ENCODE measurements at places on chromosomes 4 and X.

- no peak overlapping the region for H3K27ac ChIP-seq
- no peak overlapping the region for H3K4me3 ChIP-seq
- no peaks in the 10 kb centered on the region for H3K36me3 ChIP-seq
These were observed 3.6 kb downstream of the TLR1 start for GRCh38 chr4:38800961-38801450.

DNA sequence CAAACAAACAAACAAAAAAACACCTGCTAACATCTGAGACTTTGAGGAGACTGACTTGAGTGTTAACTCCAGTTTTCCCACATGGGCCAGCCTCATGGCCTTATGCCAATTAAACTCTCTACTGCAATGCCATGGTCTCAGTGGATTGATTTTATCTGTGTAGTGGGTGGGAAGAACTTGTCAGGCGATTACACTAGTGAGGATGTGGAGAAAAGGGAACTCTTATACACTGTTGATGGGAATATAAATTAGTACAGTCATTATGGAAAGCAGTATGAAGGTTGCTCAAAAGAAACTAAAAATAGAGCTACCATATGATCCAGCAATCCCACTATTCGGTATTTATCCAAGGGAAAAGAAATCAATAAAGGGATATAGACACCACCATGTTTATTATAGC lies 12.8 kb upstream of the XIAP start:
- no peaks in the 10 kb centered on the region for H3K27me3 ChIP-seq
- no peaks in the 10 kb centered on the region for H3K36me3 ChIP-seq
- no peak overlapping the region for H3K27ac ChIP-seq
- no peak overlapping the region for H3K4me3 ChIP-seq

DNA sequence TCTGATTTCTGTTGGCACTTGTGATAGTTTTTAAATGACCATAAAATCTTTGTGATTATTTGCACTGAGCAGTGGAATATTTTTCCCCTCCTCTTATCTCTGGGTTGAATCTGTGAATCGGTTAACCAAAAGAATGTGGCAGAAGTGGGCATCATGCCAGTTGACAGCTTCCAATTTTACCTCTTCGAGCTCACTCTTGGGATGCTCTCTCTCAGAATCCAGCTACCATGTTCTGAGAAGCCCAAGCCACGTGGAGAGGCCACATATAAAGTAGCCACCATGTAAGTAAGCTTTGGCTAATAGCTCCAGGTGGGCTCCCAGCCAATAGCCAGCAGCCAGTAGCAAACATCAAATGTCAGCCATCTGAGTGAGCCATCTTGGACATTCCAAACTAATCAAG lies 12.9 kb upstream of the WDR19 start:
- no peak overlapping the region for H3K4me3 ChIP-seq
- no peak overlapping the region for H3K27ac ChIP-seq
- H3K36me3 ChIP-seq = no peaks in the 10 kb centered on the region
- H3K27me3 ChIP-seq = no peaks in the 10 kb centered on the region
- DNase-seq = no peak

DNA sequence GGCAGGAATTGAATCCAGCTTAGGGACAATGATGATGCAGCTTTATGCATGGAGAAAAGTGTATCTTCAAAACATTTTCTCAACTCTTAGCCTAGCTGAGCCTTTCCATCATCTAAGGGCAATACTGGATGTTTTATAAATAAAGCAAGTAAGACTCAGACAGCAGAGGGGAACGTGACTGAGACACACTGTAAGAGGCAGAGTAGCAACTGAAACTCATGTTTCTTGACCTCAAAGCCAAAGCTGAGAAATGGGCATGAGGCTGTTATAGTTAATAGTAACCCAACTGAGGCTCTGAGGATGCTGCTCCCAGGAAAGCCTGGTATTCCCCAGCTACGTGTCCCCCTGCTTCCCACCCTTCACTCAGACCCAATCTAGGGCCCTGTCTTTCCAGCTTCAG lies 44.6 kb downstream of the ARHGEF9 start:
- no peak for DNase-seq
- no peaks in the 10 kb centered on the region for H3K36me3 ChIP-seq
- H3K27ac ChIP-seq = no peak overlapping the region
- H3K27me3 ChIP-seq = no peaks in the 10 kb centered on the region

GRCh38 chrX:44189116-44189515 lies 154.4 kb downstream of the EFHC2 start:
- H3K27ac ChIP-seq = no peak overlapping the region
- no peaks in the 10 kb centered on the region for H3K27me3 ChIP-seq
- DNase-seq = no peak
- no peak overlapping the region for H3K4me3 ChIP-seq
- no peaks in the 10 kb centered on the region for H3K36me3 ChIP-seq
- H3K4me1 ChIP-seq = no peaks in the 10 kb centered on the region

GRCh38 chr4:185874516-185875230 lies 62.7 kb upstream of the SORBS2 start:
- H3K27ac ChIP-seq = no peak overlapping the region
- H3K36me3 ChIP-seq = no peaks in the 10 kb centered on the region
- H3K4me3 ChIP-seq = no peak overlapping the region
- no peak for DNase-seq
- no peaks in the 10 kb centered on the region for H3K27me3 ChIP-seq

DNA sequence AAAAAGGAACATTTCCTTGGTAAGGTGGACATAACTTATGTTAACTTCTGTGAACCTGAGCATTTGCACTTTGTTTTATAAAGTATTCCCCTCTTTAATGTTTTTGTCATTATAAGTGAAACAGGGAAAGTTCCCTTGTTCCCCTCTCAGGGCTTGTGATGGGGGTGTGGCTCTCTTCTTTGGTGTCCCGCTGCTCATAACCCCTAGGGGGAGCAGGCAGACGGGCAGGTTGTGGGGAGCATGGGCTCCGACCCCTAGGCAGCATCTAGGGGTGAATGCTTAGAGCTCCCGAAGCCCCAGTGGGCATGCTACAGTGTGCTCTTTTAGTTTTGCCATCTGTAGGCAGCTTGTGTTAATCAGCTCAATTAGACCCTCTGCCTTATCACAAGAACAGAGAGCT lies 200.4 kb downstream of the DACH2 start:
- no peaks in the 10 kb centered on the region for H3K27me3 ChIP-seq
- DNase-seq = no peak
- H3K27ac ChIP-seq = no peak overlapping the region

DNA sequence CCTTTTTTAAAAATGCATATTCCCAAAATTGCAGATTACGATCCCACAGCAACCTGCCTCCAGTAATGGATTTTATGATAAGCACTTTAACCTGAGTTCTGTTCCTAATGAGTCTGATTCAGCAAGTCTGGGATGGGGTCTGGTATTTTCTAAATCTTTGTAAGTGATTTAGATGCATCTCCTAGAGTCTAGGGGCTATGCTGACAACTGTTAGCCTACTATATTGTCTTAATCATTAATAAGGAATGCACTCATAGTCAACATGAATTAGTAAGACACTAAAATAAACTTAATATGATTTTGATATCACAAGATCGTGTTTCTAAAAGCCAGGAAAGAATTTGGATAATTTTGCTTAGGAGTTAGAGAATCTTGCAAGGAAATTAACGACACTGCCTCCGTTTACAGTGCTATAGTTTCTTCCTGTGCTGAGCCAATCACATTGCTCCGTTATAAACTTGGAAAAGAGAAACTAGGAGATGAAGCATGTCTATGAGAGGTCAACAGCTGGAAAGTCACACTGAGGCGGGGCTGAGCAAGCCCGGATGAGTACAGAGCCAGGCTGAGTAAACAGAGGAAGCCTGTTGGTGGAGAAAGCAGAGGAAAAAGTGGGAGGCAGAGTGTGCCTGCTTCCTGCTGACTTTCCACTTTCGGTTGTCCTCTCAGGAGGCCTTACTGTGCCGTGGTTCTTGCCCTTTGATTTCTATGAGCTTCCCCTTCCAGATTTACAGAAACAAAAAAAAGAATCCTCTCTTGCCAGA lies 5.4 kb downstream of the SCARB2 start:
- peaks cover 91% of the 10 kb centered on the region for H3K4me1 ChIP-seq
- H3K27ac ChIP-seq = peak overlapping the region; percentile 97
- no peaks in the 10 kb centered on the region for H3K36me3 ChIP-seq
- peak; percentile 83 for DNase-seq
- H3K4me3 ChIP-seq = peak overlapping the region; percentile 71
- no peaks in the 10 kb centered on the region for H3K27me3 ChIP-seq

DNA sequence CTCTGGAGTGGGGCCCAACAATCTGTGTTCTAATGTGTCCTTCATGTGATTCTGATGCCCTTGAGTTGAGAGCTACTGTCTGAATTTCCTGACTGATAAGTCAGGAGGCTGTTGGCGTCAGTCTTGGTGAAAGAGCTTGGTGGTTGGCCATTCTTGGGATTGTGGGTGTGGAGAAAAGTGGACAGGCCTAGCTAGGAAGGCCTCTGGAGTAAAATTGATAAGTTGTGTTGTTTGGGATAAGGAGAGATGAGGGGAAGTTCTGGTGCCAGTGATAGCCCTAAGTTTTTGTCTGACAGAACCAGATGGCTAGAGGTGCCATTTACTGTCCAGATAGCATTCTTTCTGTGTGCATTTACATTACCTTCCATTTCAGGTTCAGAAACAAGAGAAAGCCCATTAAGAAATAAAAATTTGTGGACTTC lies 11.7 kb downstream of the NSD2 start:
- H3K36me3 ChIP-seq = no peaks in the 10 kb centered on the region
- DNase-seq = no peak
- H3K4me1 ChIP-seq = no peaks in the 10 kb centered on the region
- no peak overlapping the region for H3K4me3 ChIP-seq

DNA sequence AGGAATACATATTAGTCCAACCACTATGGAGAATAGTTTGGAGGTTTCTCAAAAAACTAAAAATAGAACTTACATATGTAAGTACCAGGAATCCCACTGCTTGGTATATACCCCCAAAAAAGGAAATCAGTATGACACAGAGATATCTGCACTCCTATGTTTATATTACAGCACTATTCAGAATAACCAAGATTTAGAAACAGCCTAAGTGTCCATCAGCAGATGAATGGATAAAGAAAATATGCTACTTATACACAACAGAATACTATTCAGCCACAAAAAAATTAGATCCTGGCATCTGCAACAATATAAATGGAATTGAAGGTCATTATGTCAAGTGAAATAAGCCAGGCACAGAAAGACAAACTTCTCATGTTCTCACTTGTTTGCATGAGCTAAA lies 27.5 kb upstream of the ABCG2 start:
- DNase-seq = no peak
- H3K27me3 ChIP-seq = no peaks in the 10 kb centered on the region
- no peak overlapping the region for H3K27ac ChIP-seq
- H3K4me1 ChIP-seq = no peaks in the 10 kb centered on the region
- H3K4me3 ChIP-seq = no peak overlapping the region
- H3K36me3 ChIP-seq = no peaks in the 10 kb centered on the region

DNA sequence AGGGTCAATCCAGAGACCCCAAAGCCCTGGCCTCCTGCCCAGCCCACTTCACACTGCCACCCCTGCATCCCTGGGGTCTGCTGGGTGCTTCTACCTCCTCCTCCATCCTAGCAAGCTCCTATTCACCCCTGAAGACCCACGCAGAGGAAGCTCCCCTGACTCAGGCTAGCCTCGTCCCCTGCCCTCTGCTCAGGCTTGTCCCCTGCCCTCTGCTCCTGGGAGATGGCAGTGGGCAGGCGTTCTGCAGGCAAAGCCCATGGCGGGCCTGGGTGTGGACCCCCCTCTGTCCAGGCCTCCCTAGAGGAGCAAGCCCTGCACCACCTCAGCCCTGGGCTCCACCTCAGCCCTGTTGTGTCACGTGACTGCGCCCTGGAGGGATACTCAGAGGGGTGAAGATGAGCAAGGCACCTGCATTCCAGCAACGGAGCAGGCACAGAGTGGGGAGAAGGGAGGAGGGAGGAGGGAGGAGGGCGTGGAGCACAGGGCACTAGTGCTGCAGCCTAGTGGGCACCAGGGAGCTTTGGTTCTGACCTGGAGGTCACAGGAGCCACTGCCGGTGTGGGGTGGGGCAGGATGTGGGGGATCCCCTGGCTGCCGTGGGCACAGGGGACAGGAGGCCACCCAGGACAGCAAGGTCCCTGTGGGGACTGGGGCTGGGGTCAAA lies 27.6 kb upstream of the FGFR3 start:
- no peak for DNase-seq
- no peak overlapping the region for H3K27ac ChIP-seq
- H3K27me3 ChIP-seq = peaks cover 2% of the 10 kb centered on the region
- H3K4me3 ChIP-seq = no peak overlapping the region
- H3K36me3 ChIP-seq = no peaks in the 10 kb centered on the region
- no peaks in the 10 kb centered on the region for H3K4me1 ChIP-seq
